A549 treated with AZD2906 at 1 μM for 4 hours (cell line): ENCODE measurements at places on chromosomes 5 and 9. TPM values are rescaled to one million over a fixed set of nuclear protein-coding genes. Genes with fewer than 3 reads are reported as not detected.

The COL27A1 gene
- total RNA-seq = 7.5 to 10.7 TPM (median 8.2 TPM) in 5 replicates

The SPRY4 gene
- total RNA-seq = 8.2 to 11.4 TPM (median 10.2 TPM) in 5 replicates

The HAVCR2 gene
- total RNA-seq = 0.17 to 0.62 TPM (median 0.24 TPM) in 5 replicates

The SLC34A3 gene
- 0.03 to 0.15 TPM (median 0.10 TPM) in 4 of 5 replicates, not detected in the other for total RNA-seq

The TGFBI gene
- 1,379 to 2,010 TPM (median 1,737 TPM) in 5 replicates for total RNA-seq

The HNRNPK gene
- 512 to 712 TPM (median 530 TPM) in 5 replicates for total RNA-seq

The KCNV2 gene
- not detected in 5 replicates for total RNA-seq

The RELL2 gene
- total RNA-seq = 4.0 to 5.2 TPM (median 4.6 TPM) in 5 replicates

The STC2 gene
- total RNA-seq = 33.4 to 49.1 TPM (median 35.8 TPM) in 5 replicates

The ST6GALNAC4 gene
- 14.2 to 16.2 TPM (median 15.7 TPM) in 5 replicates for total RNA-seq

The LCN12 gene
- 0.58 to 2.4 TPM (median 1.5 TPM) in 5 replicates for total RNA-seq

The SLC36A2 gene
- not detected in 5 replicates for total RNA-seq

The APBB3 gene
- 3.6 to 7.1 TPM (median 5.5 TPM) in 5 replicates for total RNA-seq

The SIGMAR1 gene
- 155 to 203 TPM (median 193 TPM) in 5 replicates for total RNA-seq

The DND1 gene
- total RNA-seq = 0.42 to 0.92 TPM (median 0.60 TPM) in 5 replicates

The CHSY3 gene
- 0.06 to 0.09 TPM (median 0.07 TPM) in 5 replicates for total RNA-seq

The ENTPD2 gene
- 2.9 to 6.2 TPM (median 5.7 TPM) in 5 replicates for total RNA-seq

The DMXL1 gene
- total RNA-seq = 8.5 to 10.1 TPM (median 8.8 TPM) in 5 replicates

The CRAT gene
- total RNA-seq = 24.9 to 30.3 TPM (median 29.8 TPM) in 5 replicates

The SPINK13 gene
- 0.24 to 0.66 TPM (median 0.38 TPM) in 5 replicates for total RNA-seq

The OTP gene
- 0.03 to 0.12 TPM (median 0.09 TPM) in 5 replicates for total RNA-seq

The MEGF10 gene
- not detected in 5 replicates for total RNA-seq

The TAF11L10 gene
- not detected in 5 replicates for total RNA-seq

The PDE6A gene
- 0.22 to 0.37 TPM (median 0.29 TPM) in 5 replicates for total RNA-seq

The NCS1 gene
- total RNA-seq = 33.0 to 51.7 TPM (median 48.3 TPM) in 5 replicates

The PCDHA12 gene
- total RNA-seq = 3.0 to 3.2 TPM (median 3.1 TPM) in 5 replicates

The SYNPO gene
- total RNA-seq = 19.3 to 24.4 TPM (median 22.3 TPM) in 5 replicates

The TOMM5 gene
- total RNA-seq = 295 to 320 TPM (median 311 TPM) in 5 replicates

The MCTP1 gene
- total RNA-seq = 7.3 to 9.5 TPM (median 9.1 TPM) in 5 replicates

The TNFSF15 gene
- total RNA-seq = 0.03 to 0.12 TPM (median 0.07 TPM) in 5 replicates

The CD72 gene
- 0.15 to 0.22 TPM (median 0.17 TPM) in 4 of 5 replicates, not detected in the other for total RNA-seq

The TMEM252 gene
- not detected in 5 replicates for total RNA-seq

The ADGRD2 gene
- 0.03 TPM in 1 of 5 replicates, not detected in the others for total RNA-seq

The PKD2L2 gene
- 0.05 to 0.09 TPM (median 0.07 TPM) in 3 of 5 replicates, not detected in the others for total RNA-seq

The C5orf34 gene
- 3.6 to 5.4 TPM (median 4.2 TPM) in 5 replicates for total RNA-seq

The CDC25C gene
- total RNA-seq = 8.7 to 12.0 TPM (median 9.2 TPM) in 5 replicates

The COQ4 gene
- 52.2 to 61.8 TPM (median 58.9 TPM) in 5 replicates for total RNA-seq

The CARD6 gene
- total RNA-seq = 2.2 to 3.0 TPM (median 2.4 TPM) in 5 replicates

The LOX gene
- 1.3 to 2.0 TPM (median 1.8 TPM) in 5 replicates for total RNA-seq

The NUTM2G gene
- total RNA-seq = not detected in 5 replicates

The CSF1R gene
- total RNA-seq = 0.15 to 0.31 TPM (median 0.20 TPM) in 5 replicates

The PGM5 gene
- total RNA-seq = not detected in 5 replicates

The CSNK1A1 gene
- total RNA-seq = 128 to 152 TPM (median 146 TPM) in 5 replicates

The TDRD7 gene
- 10.9 to 14.2 TPM (median 11.6 TPM) in 5 replicates for total RNA-seq

The FBP2 gene
- total RNA-seq = not detected in 5 replicates

The LCN2 gene
- 3.3 to 6.9 TPM (median 3.6 TPM) in 5 replicates for total RNA-seq

The EXOC3 gene
- total RNA-seq = 27.9 to 32.1 TPM (median 30.7 TPM) in 5 replicates

The PCDHB4 gene
- total RNA-seq = 0.03 to 0.12 TPM (median 0.06 TPM) in 5 replicates

The BHMT gene
- total RNA-seq = 0.07 TPM in 1 of 5 replicates, not detected in the others

The TOR4A gene
- 18.3 to 26.4 TPM (median 25.4 TPM) in 5 replicates for total RNA-seq
